ENCODE measurements at places on chromosomes 2 and 18.

DNA sequence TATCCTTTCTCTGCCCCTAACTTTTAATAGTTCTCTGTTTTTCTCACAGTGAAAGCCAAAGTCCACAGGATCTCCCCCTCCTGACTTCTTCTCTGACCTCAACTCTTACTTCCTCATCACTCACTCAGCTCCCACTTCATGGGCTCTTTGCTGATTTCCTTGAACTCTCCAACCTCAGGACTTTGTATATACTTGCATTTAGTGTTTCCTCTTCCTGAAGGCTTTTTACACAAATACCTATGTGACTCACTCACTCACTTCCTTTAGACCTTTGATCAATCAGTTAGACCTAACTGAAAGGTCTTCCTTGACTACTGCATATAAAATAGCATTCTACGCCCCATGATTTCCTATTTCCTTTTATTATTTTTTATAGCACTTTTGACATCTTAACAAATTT, 233.1 kb upstream of the MEX3C start:
- no peak for DNase-seq

GRCh38 chr2:149634103-149634502, 46.5 kb upstream of the MMADHC start:
- no peak for DNase-seq

GRCh38 chr18:55265130-55265675, 305.9 kb upstream of the CCDC68 start:
- no peak for DNase-seq

DNA sequence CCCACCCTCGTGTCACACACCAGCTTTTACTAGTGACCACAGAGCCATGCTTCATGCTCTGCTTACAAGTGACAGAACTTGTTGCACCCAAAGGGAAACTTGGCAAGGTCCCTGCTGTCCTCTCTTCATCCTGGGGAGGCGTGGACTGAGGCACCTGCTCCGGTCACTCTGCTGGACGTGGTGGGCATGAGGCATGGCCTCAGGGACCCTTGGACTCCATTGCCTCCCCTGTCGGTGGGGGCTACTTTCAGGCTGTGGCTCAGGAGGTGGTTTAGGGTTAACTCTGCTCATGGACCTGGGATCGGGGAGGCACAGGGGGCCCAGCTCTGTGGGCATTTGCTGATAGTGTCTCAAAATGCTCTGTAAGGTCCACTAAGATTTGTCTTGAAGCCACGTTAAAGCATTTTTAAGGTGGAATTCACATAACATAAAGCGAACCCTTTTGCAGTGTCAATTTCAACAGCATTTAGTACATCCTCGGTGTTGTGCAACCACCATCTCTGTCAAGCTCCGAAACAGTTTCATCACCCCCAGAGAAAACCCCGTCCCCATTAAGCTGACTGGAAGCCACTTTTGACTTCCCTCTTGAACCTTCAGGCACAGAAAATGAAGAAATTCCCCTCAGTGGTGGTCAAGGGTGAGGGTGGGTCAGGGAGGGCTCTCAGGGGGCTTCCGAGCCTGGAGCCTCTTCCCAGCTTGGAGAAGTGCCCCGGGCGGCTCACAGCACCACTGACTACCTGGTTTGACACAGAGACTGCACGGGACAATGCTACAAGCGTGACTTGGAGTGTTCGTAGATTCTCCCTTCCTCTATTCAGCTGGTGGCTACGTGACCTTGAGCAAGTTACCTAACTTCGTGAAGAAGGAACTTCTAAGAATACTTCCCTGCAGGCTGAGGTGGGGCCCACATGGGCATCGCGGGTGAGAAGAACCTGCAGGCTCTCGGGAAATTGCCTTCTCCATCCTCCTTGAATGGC, 100.0 kb upstream of the HDAC4 start:
- no peak for DNase-seq

GRCh38 chr2:86747711-86748639, 27.9 kb downstream of the RMND5A start:
- peak; percentile 57 for DNase-seq

DNA sequence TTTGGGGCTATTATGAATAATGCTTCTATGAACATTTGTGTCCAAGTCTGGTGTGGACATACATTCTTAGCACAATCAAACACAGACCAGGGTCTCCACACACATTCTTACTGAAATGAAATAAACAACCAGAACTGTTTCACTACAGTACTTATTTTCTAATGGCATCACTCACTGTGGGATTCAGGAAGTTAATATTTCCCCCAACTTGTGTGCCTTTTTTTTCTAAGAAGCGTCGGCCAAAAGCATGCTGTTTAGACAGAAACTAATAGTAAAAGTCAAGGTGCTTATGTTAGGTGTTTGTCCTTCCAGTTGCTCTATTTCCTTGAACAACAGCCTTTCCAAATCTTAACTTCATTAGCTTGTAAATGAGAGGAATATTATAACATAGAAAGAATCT, 117.6 kb downstream of the DOCK10 start:
- no peak for DNase-seq

DNA sequence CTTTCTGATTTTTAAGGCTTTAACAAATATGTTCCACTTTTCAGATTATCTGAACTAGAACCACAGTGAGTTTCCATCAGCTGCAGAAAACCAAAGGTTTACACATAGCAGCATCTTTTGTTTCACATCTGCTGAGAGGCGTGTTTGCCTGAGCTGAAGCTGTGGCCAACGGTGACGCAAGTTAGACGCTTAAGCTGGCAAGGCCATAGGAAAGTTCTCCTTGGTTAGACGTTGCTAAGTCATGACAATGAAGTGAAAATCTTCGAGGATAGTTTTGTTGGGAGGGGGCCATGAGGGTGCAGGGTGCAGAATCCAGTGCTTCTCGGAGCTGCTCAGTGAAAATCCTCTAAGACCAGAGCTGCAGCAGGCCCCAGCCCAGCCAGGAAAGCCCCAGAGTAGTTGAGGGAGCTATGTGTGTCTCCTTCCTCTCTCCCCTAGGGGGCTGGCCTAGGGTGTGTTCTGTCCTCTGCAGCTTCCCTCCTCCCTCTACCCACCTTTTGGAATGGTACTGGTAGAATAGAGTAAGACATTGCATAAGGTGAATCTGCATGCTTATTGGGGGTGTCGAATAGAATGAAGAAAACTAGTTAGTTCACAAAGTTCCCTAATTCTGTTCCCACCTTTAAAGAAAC, 105.4 kb downstream of the FHOD3 start:
- DNase-seq = no peak

DNA sequence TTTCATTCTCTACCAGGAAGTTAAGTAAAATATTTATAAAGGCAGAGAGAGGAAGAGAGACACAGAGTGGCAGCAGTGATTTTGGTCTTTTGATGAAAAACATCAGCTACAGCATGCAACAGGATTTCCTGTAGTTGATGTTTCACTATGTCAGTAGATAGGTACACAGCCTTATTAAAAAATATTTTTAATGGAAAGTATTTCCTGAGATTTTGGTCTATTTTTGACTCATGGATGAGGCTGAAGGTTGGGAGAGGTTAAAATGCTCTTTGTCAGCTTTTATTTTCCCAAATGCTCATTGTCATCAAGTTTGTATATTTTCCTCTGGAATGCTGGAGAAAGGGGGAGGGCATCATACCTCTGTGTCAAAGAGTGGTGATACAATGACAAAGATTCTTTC, 1112.5 kb downstream of the CBLN2 start:
- DNase-seq = no peak

DNA sequence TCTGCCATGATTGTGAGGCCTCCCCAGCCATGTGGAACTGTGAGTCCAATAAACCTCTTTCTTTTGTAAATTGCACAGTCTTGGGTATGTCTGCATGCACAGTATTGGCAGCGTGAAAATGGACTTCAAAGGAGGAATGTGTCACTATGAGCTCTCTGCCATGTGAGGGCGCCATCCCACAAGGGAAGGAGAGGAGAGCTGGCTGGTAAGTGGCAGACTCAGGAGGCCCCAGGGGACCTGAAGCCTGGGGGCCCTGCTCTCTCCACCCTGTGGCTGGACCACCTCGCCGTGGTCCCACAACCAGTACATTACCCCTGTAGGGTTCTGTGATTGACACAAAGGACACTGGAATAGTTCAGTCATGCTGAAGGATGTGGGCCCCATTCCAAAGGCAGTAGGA, 122.1 kb downstream of the RPIA start:
- DNase-seq = no peak

GRCh38 chr2:105183555-105184323, 57.8 kb upstream of the GPR45 start:
- no peak for DNase-seq

DNA sequence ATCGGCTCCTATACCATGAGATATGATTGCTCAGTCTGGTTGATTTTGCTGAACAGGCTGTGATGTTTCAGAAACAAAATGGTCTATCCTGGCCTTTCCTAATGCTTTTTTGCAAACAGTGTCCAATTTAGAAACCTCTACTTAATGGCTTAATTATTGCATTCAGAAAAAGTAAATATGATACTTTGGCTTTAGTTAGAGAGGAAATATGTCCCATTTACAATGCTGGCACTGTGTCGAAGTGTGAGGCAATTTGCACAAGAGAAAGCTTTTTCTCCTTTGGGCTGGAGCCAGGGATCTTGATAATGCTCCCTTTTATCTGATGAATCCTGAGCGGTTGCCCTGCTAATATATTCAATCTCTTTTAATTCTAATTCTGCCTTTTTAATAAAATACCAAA, 418.9 kb downstream of the EPHA4 start:
- DNase-seq = no peak

DNA sequence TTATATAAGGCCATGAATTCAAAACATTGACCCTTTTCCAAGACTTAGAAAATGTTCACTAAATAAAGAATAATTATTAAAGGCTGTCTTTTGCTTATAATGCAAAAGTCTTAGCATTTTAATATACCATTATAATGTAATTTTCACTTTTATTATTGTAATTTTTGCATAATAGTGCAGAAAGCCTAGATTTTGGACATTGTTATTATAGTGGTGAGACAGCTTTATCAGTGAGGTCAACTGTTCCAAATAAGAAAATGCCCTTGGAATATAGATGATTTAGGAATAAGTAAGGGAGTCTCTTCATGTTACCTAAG, 56.6 kb downstream of the ATIC start:
- no peak for DNase-seq

- DNase-seq = peak; percentile 99
Observed at GRCh38 chr2:100957996-100958653, 44.0 kb upstream of the RPL31 start.

GRCh38 chr2:203610558-203610957, 75.5 kb upstream of the RAPH1 start:
- no peak for DNase-seq

GRCh38 chr2:23506531-23507266, 121.7 kb downstream of the KLHL29 start:
- DNase-seq = no peak

- DNase-seq = peak; percentile 15
Observed at GRCh38 chr18:50973367-50974126, 5.7 kb downstream of the ELAC1 start.

DNA sequence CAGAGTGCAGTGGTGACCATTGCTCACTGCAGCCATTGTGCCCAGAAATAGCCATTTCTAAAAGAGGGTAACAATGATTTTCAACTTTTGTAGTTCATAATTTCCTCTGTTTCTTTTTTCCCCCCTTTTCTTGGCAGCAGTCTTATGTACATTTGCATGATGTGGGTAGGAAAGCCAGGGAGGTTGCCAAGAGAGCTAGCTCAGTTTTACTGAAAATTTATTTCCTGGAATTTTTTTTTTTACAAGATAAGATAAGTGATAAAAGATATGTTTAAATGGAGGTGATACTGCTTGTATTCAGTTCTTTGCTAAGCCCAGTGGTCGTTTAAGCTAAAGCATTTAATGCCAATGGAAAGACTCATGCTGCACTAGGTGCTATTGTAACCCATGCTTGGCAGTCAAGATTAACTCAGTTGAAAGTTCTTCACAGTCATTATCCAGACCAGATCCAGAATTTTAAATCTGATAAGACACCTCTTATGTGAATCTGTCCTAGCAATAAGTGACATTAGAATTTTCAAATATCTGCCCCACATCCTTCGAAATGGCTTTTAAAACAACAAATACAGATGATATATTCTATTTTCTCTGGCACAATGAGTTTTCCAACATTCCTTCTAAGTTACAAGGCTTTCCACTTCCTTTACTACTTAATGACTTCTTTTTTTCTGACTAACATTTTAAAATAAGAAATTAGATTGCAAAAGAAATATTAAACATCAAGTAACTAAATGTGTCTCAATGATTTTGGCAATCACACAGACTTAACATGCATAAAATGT, 4.4 kb upstream of the ATP8B1 start:
- peak; percentile 91 for DNase-seq

GRCh38 chr2:241468476-241468781, 40.0 kb downstream of the STK25 start:
- DNase-seq = no peak

DNA sequence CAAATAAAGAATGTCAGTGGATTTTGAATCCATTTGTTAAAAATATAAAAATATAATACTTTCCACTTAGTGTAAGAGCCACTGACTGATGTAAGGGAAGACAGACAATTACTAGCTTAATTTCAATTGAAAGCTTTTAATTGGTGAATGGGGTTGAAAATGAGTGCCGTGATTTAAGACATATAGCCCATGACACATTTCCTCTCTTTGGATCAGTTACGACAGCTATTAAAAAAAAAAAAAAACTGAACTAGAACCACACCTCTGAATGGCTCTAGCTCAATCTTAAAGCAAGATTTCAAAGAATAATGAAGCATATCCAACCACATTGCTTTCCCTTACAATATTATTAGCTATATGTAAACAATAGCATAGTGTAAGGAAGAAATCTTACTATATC, 44.0 kb downstream of the CIB4 start:
- no peak for DNase-seq

GRCh38 chr2:128791985-128792320, 473.3 kb upstream of the HS6ST1 start:
- DNase-seq = no peak

- DNase-seq = no peak
Observed at GRCh38 chr2:43328832-43329231, 102.4 kb upstream of the ZFP36L2 start.

GRCh38 chr2:230471074-230471473, 55.1 kb downstream of the SP100 start:
- no peak for DNase-seq

DNA sequence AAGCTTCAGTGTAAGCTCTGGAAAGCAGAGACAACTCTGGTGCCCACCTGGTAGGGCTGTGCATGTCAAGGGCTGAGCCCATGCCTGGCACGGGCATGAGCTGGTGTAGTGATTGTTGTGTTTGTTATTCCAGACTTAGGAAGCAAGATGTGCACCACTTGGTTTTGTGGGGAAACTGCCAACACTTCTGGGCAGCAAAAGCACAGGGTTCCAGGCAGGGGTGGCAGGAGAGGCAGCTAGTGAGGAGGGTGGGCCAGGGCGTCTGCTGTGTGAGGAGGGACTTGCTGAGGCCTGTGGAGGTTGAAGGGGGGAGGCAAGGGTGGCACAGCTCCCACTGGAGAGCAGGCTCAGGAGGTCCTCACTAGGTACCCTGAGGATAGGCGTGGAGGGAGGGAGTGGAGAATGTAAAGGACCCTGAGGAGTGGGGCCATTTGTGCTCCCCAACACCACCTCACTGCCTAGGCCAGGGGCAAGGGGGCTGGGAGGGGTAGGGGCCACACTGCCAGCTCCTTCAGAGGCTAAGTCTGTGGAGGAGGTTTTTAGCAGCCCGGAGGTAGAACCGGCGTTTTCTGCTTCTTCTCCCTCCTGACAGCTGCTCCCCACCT, 104.0 kb upstream of the POU3F3 start:
- no peak for DNase-seq
